ENCODE measurements at places on chromosomes 5 and 9. TPM values are rescaled to one million over a fixed set of nuclear protein-coding genes. Genes with fewer than 3 reads are reported as not detected.

DNA sequence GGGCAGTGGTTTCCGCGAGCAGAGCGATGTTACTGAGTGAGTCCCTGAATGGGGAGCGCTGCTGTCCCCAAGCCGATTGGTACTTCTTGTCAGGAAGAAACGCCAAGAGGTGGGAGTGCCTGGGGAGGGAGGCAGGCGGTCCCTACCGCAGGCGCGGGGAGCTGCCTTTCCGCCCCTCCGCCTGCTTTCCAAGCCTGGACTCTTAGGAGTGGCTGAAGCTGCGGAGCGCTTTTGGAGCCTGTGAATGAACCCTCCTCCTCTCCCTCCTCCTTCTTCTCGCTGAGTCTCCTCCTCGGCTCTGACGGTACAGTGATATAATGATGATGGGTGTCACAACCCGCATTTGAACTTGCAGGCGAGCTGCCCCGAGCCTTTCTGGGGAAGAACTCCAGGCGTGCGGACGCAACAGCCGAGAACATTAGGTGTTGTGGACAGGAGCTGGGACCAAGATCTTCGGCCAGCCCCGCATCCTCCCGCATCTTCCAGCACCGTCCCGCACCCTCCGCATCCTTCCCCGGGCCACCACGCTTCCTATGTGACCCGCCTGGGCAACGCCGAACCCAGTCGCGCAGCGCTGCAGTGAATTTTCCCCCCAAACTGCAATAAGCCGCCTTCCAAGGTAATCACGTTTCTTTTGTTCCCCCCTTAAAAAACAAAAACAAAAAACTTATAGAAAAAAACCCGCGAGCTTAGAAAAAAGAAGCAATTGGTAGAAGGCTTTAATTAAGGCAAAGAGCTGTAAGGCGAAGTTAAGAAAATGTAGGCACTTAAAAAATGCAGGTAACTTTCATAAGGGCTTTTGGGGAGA lies at the start of gene VCAN:
Gene VCAN, plus strand, starts transcription at position 340 of the 808 bp plus-strand sequence. CDS start 11,775 bp downstream, outside the sequence.
- peak; percentile 71 for DNase-seq
- peak within 1 kb of the TSS; percentile 85 for H3K4me3 ChIP-seq
- no peaks in the 10 kb centered on the region for H3K27me3 ChIP-seq
- no peaks in the 10 kb centered on the region for H3K36me3 ChIP-seq
- peaks cover 58% of the 10 kb centered on the region for H3K4me1 ChIP-seq
- H3K27ac ChIP-seq: peak within 1 kb of the TSS; percentile 90

DNA sequence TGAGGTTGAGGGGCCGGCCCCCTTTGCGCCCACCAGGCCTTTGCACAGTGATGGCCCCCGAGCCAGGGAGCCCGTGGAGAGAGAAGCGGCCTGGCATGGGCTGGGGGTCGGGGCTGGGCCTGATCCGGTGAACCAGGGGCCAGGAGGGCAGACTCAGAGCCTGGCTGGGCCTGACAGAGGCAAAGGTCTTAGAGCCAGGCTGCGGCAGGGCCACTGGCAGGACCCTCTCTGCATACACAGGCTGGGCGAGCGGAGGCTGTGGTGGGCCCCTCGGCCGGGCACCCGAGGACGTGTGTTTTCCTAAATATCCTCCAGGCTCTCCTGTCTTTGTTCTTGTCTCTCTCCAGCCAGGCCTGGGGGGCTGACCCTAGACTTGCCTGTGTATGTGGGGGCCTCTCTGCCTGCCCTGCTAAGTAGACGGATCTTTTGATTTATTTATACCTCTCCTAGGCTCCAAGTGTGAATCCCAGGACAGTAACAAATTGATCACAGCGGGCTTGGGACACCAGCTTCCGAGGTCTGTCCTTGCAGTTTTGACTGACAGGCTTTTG lies 933 bp downstream of the NEK6 start:
- DNase-seq: peak; percentile 38
- H3K27ac ChIP-seq: peak overlapping the region; percentile 83
- H3K36me3 ChIP-seq: no peaks in the 10 kb centered on the region

- H3K27me3 ChIP-seq: no peaks in the 10 kb centered on the region
- peaks cover 20% of the 10 kb centered on the region for H3K4me1 ChIP-seq
- H3K27ac ChIP-seq: no peak overlapping the region
- no peak for DNase-seq
- no peaks in the 10 kb centered on the region for H3K36me3 ChIP-seq
- H3K4me3 ChIP-seq: no peak overlapping the region
Measured at GRCh38 chr5:101327816-101328215, 424.7 kb upstream of the ST8SIA4 start.

DNA sequence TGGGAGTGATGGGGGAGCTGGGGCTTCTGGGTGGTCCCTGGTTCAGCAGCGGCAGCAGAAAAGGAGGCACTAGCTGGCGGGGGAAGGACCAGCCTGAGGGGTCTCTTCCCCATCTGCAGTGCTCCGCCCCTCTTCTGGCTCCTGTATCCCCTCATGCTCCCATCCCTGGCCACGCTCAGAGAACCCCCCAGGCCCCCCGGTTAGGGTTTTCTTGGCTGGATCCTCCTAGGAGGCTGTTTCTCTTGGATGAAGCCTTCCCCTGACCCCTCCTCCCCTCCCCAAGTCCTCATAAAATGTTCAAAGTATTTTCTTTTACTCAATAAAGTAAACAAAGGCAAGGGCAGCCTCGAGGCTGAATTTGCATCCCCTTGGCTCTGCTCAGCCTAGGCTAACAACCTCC lies 60.8 kb downstream of the FGF18 start:
- no peak overlapping the region for H3K4me3 ChIP-seq
- H3K4me1 ChIP-seq: peaks cover 9% of the 10 kb centered on the region
- no peak overlapping the region for H3K27ac ChIP-seq
- no peaks in the 10 kb centered on the region for H3K36me3 ChIP-seq
- no peaks in the 10 kb centered on the region for H3K27me3 ChIP-seq

DNA sequence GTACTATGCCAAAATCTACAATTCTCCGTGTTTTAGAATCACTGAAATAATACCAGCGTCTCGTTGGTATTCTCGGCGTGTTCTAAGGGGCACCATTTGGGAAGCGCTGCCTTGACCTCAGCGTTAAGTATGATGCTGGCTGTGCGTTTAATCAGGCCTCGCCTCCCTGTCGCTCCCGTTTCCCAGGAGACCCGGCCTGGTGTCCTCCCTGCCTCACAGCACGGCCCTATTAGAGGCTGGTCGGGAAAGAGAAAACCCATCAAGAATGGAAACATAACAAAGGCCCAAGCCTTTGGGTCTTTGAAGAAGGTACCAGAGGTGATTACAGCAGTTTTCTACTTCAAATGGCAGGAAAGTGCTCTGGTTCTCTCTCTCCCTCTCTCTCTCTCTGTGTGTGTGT lies 30.0 kb downstream of the GFPT2 start:
- peak overlapping the region; percentile 51 for H3K27ac ChIP-seq
- peaks cover 86% of the 10 kb centered on the region for H3K36me3 ChIP-seq
- H3K4me3 ChIP-seq: no peak overlapping the region
- no peak for DNase-seq

GRCh38 chr9:77999231-77999631 lies 32.4 kb downstream of the GNAQ start:
- no peaks in the 10 kb centered on the region for H3K27me3 ChIP-seq
- no peak overlapping the region for H3K27ac ChIP-seq
- H3K4me1 ChIP-seq: peaks cover 24% of the 10 kb centered on the region
- no peak for DNase-seq
- H3K4me3 ChIP-seq: no peak overlapping the region

DNA sequence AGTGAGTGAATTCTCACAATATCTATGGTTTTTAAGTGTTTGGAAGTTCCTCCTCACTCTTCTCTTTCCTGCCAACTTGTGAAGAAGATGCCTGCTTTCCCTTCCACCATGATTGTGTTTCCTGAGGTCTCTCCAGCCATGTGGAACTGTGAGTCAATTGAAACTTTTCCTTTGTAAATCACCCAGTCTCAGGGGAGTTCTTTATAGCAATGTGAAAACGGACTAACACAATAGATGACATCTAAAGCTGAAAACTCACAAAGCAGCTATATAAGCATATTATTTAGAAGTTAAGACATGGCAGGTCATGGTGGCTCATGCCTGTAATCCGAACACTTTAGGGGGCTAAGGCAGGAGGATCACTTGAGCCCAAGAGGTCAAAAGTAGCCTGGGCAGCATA lies 130.2 kb downstream of the ARRDC3 start:
- H3K4me3 ChIP-seq: no peak overlapping the region
- H3K27ac ChIP-seq: no peak overlapping the region
- H3K4me1 ChIP-seq: no peaks in the 10 kb centered on the region
- no peaks in the 10 kb centered on the region for H3K27me3 ChIP-seq

GRCh38 chr5:18987101-18987500 lies 1000.9 kb downstream of the CDH18 start:
- H3K27ac ChIP-seq: peak overlapping the region; percentile 6
- H3K4me1 ChIP-seq: peaks cover 37% of the 10 kb centered on the region
- peaks cover 9% of the 10 kb centered on the region for H3K36me3 ChIP-seq
- no peak overlapping the region for H3K4me3 ChIP-seq
- no peaks in the 10 kb centered on the region for H3K27me3 ChIP-seq

DNA sequence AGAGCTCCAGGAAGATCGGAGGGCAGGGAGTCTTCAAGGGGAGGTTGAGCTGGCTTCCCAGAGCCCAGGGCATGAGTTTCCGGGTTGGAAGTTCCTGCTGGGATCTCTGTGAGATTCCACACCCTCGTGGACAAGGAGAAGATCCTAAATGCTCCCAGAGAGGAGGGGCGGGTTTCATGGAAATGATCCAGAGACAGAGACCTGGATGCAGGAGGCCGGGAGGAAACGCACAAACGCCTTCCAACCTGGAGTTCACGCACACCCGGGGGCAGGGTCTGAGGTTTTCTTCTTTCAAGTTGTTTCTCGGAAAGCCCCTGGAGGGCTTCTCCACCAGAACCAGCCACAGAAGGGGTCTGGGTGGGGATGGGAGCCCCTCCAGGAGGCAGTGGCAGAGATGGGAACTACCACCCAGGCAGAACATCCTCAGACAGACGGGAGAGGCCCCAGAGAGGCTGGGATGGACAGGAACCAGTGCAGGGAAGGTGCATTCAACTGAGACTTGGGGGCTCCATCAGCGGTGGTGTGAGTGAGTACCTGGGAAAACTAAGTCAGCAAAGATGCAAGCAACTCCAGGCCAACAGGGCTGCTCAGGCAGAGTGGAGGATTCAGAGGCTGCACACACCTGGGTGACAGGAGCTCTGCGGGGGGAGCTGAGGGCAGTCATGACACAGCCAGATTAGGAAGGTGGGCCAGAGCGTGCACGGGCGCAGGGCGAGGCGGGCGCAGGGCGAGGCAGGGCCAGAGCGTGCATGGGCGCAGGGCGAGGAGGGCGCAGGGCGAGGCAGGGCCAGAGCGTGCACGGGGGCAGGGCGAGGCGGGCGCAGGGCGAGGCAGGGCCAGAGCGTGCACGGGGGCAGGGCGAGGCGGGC lies 52.1 kb upstream of the EXOC3 start:
- no peak for DNase-seq
- peak overlapping the region; percentile 82 for H3K27ac ChIP-seq
- no peak overlapping the region for H3K4me3 ChIP-seq
- peaks cover 2% of the 10 kb centered on the region for H3K36me3 ChIP-seq
- H3K27me3 ChIP-seq: no peaks in the 10 kb centered on the region

- H3K27me3 ChIP-seq: no peaks in the 10 kb centered on the region
- peak overlapping the region; percentile 81 for H3K4me3 ChIP-seq
- no peak overlapping the region for H3K27ac ChIP-seq
- peak; percentile 52 for DNase-seq
- H3K36me3 ChIP-seq: peaks cover 12% of the 10 kb centered on the region
Measured at GRCh38 chr5:141637123-141637766, 448 bp downstream of the RELL2 start.

DNA sequence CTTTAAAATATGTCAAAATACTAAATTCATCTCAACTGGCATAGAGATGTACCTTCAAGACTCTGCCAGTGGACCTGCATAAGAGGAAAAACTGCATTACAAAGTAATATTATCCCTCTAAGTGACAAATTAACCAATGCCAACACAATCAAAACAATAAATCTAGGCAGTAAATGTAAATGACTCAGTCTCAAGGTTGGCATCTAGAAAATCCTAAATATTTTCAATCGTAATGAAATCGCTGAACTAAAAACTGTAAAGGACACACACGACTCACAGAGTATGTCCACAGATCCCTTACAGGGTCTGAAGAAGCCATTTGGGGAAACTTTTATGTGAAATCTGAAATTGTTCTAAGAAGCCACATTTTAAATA lies 31.2 kb downstream of the ERMP1 start:
- H3K27me3 ChIP-seq: no peaks in the 10 kb centered on the region
- no peaks in the 10 kb centered on the region for H3K4me1 ChIP-seq
- H3K27ac ChIP-seq: no peak overlapping the region
- no peak for DNase-seq
- no peak overlapping the region for H3K4me3 ChIP-seq
- peaks cover 18% of the 10 kb centered on the region for H3K36me3 ChIP-seq

GRCh38 chr9:134784577-134785305 lies 95.9 kb upstream of the FCN2 start:
- no peak overlapping the region for H3K27ac ChIP-seq
- H3K4me1 ChIP-seq: peaks cover 23% of the 10 kb centered on the region
- DNase-seq: no peak
- H3K36me3 ChIP-seq: no peaks in the 10 kb centered on the region

GRCh38 chr5:82164977-82165713 lies 113.0 kb downstream of the RPS23 start:
- no peaks in the 10 kb centered on the region for H3K36me3 ChIP-seq
- no peak overlapping the region for H3K4me3 ChIP-seq
- H3K27me3 ChIP-seq: no peaks in the 10 kb centered on the region
- H3K4me1 ChIP-seq: peaks cover 43% of the 10 kb centered on the region
- peak; percentile 29 for DNase-seq
- H3K27ac ChIP-seq: peak overlapping the region; percentile 74

DNA sequence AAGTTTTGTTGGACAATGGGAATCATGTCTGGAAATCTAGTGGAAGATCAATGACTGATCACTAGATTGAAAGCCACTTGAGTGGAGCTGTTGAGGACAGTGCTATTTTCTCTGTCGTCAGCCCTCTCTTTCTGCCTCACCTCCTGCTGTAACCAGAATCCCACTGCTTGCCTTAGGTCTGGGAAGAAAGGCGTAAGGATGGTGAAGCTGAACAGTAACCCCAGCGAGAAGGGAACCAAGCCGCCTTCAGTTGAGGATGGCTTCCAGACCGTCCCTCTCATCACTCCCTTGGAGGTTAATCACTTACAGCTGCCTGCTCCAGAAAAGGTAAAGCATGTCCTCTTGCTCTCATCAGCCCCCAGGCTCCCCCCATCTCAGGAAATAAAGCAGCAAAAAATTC lies 1.1 kb downstream of the NSG2 start:
- no peak overlapping the region for H3K27ac ChIP-seq
- no peak for DNase-seq
- peaks cover 6% of the 10 kb centered on the region for H3K27me3 ChIP-seq
- no peak overlapping the region for H3K4me3 ChIP-seq
- H3K36me3 ChIP-seq: no peaks in the 10 kb centered on the region

DNA sequence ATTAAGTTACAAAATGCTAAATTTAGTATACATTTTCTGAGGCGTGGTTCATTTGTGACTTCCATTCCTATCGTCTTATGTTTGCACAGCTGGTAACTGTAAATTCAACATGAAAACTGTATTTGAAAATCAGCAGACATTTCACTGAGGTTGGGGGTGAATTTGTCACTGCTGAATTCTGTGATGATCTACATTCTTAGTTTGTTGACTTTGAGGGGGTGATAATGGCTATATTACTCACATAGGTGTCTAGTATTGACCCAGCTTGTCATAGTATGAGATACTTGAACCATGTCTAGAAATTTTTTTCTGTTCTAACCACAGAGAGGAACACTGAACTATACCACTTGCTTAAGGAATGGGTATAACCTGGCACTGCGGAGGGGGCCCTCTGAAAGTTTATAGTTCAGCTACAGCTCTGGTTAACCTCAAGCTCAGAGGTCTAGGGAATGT lies 313.3 kb downstream of the PIK3R1 start:
- H3K27me3 ChIP-seq: no peaks in the 10 kb centered on the region
- H3K27ac ChIP-seq: no peak overlapping the region
- H3K4me3 ChIP-seq: no peak overlapping the region

Gene TTC1
- 46.4 TPM for total RNA-seq

Gene CARD9
- total RNA-seq: 0.96 TPM

Gene TXNDC8
- not detected for total RNA-seq

Gene ZNF618
- 22.0 TPM for total RNA-seq

Gene DMRT3
- not detected for total RNA-seq

Gene CTXN3
- total RNA-seq: not detected

Gene RASGEF1C
- 0.82 TPM for total RNA-seq

Gene DUSP1
- 9.5 TPM for total RNA-seq

Gene PCDHA6
- total RNA-seq: 2.4 TPM
